ENCODE measurements at places on chromosomes 4 and X.
A peak's percentile ranks its signal among the peaks of the same experiment; 100 is the strongest.

- peak; percentile 31 for DNase-seq
Observed at GRCh38 chr4:77040270-77040669, 35.5 kb downstream of the CCNI start.

GRCh38 chr4:107472265-107472948 is 247.6 kb downstream of the PAPSS1 start:
- DNase-seq: no peak

- DNase-seq: no peak
Observed at GRCh38 chr4:74451214-74451661, 6.3 kb downstream of the AREG start.

GRCh38 chr4:4526401-4526800 is 15.4 kb downstream of the STX18 start:
- DNase-seq: no peak

DNA sequence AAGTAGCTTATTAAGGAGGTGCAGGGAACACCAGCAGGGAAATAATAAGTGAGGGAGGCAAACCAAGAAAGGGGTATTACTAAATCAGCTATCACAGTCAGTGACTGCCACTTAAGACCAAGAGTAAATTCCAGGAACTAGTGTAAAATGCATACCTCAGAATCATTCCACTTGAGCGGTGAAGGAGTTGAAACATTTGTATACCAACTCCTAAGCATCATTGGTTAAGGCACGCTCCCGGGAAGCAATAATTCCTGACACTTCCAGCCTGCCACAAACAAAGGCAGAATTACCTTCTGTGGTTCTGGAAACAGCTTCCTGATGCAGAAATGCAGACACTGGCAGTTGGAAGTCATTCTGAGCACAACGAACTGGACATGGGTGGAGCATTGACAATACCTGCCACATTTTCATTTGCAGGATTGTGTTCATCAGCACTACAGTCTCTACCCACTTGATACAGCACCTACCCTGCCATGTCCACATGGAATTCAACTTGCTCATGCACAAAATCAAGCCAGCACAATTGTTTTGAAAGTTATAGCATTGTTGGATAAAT is 82.1 kb downstream of the PPP1R2C start:
- DNase-seq: no peak

DNA sequence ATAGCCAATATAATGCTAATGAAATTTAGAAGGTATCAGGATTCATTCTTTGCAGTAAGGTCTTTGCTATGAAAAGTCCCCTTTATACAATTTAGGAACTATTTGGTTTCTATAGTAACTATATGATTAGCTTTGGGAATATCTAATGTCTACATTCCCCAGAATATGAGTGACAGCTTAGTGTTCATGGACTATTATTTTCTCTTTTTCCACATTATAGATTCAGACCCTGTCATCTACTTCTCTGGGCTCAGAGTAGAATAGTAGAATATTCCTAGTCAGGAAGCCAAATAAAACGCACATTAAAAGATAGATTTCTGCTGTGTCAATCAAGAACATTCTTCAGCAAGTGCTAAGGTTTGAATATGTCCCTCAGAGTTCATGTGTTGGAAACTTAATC is 26.1 kb upstream of the SULT1B1 start:
- DNase-seq: no peak

DNA sequence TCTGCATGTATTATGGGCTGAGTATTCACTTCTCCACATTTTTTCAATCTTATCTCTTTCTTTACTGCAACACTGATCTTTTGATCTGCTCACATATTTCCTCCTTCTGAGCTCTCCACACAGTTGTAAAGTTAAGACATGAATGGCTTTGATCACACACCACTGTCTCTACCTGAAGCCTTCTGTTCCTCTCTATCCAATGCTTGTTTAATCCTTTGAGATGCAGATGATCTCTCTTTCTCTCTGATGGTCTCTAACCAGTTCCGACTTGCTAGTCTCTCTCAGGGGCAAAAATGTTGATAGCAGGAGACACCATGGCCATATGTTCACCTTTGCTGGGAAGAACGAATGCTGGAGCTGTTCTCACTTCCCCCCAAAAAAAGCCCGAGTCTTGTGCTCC is 162.4 kb downstream of the UNC5C start:
- DNase-seq: no peak

GRCh38 chr4:24321131-24321530 is 263.2 kb downstream of the DHX15 start:
- peak; percentile 77 for DNase-seq

DNA sequence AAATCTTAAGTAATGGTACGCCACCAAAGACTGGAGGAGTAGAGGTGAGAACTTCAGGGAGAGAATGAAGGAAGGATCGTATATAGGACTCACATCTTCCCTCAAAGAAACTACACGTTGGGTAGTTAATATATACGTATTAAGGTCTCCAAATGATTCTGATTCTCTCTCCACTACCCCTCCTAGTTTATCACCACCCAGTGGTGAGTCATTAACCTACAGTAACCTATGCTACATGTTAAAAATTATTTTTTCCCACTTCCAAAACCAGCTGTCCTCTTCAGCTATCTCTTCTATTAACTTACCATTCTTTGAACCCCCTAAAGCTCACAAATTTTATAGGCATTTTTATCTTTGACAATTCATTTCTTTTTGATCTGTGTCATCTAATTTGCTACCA is 69.7 kb downstream of the RPS6KA6 start:
- DNase-seq: no peak
